ENCODE measurements at places on chromosomes 4 and X. TPM values are rescaled to one million over a fixed set of nuclear protein-coding genes. Genes with fewer than 3 reads are reported as not detected.

- no peaks in the 10 kb centered on the region for H3K27me3 ChIP-seq
- DNase-seq: no peak
- no peaks in the 10 kb centered on the region for H3K36me3 ChIP-seq
- no peak overlapping the region for H3K27ac ChIP-seq
- H3K4me3 ChIP-seq: no peak overlapping the region
Observed at GRCh38 chr4:163613383-163613782, 118.9 kb downstream of the TMA16 start.

DNA sequence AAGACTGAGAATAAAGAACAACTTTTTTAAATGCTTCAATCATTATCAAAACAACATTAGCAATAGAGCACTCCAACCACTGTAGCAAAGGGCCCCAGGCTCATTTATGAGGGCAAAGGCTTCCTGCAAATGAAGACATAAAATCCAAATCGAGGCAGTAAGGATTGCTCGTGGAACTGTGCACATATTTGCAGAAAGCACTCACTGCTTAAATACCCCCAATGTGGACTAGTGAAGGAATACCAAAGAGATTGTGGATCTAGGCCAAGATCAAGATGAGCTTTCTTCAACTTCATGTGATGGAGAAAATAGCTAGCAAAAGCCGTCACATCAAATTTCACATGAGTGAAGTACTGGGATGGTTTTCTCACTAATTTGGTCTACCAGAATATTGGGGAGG lies 35.2 kb downstream of the GPC3 start:
- peaks cover 4% of the 10 kb centered on the region for H3K27me3 ChIP-seq
- no peaks in the 10 kb centered on the region for H3K4me1 ChIP-seq
- no peak overlapping the region for H3K4me3 ChIP-seq
- no peak for DNase-seq
- H3K36me3 ChIP-seq: no peaks in the 10 kb centered on the region

DNA sequence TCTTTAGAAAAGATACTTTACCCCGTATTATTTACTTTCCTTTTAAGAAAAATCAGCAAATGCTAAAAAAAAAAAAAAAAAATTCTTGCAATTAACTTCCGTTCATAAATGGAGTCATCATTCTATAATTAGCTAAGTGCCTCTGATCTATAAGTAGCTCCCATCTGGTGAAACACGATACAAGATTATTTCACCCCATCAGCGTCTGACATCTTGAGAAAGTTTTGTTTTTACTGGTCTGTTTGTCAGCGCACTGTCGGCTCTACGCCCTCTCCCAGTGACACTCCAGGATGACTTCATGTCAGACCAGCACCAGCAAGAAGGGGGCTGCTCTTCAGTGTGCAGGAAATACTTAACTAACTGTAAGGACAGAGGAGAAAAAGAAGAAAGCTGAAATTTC lies 108.3 kb downstream of the AFAP1 start:
- peak overlapping the region; percentile 99 for H3K27ac ChIP-seq
- peaks cover 77% of the 10 kb centered on the region for H3K36me3 ChIP-seq
- DNase-seq: no peak
- no peak overlapping the region for H3K4me3 ChIP-seq
- H3K4me1 ChIP-seq: peaks cover 57% of the 10 kb centered on the region
- H3K27me3 ChIP-seq: no peaks in the 10 kb centered on the region

DNA sequence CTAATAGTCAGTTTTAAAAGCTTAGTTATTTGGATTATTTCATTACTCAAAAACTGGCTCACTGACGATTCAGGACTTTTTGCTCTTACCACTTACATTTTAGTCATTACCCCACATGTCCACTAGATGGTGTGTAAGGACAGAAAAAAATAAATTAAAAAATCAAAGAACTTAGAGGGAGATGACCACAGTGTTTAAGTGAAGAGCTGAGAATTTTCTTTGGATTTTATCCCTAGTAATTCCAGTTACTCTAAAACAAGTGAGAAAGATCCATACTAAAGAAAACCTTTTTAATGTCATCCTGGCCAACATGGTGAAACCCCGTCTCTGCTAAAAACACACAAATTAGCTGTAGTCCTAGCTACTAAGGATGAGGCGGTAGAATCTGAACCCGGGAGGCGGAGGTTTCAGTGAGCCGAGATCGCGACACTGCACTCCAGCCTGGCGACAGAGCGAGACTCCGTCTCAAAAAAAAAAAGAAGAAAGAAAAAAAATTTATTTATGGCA lies 26.4 kb upstream of the TMPRSS11B start:
- peak; percentile 74 for DNase-seq
- H3K4me3 ChIP-seq: peak overlapping the region; percentile 70
- H3K27me3 ChIP-seq: no peaks in the 10 kb centered on the region
- H3K36me3 ChIP-seq: no peaks in the 10 kb centered on the region

DNA sequence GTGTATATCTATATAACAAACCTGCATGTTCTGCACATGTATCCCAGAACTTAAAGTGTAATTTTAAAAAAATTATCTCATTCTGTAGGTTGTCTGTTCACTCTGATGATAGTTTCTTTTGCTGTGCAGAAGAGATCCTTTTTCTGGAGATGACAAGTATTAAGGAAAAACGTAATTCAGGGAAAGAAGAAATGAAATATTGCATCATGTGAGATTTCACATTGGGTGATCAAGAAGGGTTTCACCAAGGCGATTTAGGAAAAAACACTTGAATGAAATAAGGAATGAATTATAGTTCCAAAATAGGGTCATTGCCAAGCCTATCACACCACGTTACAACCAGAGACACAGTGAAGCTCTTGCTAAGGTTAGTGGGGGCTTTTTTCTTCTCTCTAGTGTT lies 227.9 kb downstream of the HNRNPD start:
- no peaks in the 10 kb centered on the region for H3K27me3 ChIP-seq
- no peaks in the 10 kb centered on the region for H3K36me3 ChIP-seq
- no peak for DNase-seq
- H3K27ac ChIP-seq: no peak overlapping the region
- H3K4me1 ChIP-seq: no peaks in the 10 kb centered on the region
- no peak overlapping the region for H3K4me3 ChIP-seq

DNA sequence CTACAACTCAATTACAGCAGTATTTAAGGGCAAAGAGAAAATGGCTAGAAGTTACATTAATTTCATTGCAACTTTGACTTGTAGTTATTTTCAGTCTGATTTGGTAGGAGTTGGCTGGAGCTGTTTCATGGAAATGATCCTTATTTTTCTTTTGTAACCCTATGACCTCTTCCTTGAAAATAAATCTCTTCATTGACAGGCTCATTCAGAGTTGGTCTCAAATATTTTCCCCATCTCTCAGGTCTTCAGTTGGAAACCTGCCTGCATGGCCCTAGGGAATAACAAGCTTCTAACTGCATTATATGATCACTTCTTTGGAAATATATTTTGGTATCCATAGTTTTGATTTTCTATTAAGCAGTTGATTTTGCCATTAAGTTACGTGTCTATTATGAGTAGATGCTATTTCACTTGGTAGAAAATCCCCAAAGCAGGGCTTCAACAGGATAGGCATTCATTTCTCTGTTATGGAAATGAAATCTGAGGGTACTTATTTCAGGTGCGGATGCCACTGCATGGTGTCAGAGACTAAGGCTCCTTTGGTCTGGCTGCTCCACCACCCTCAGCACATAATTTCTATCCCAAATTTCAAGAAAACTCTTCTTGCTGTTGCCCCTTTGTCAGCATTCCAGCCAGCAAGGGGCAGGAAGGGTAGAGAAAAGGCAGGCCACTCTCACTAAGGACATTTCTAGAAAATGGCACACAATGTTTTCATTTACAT lies 502.5 kb downstream of the SPRY1 start:
- DNase-seq: peak; percentile 51
- H3K4me3 ChIP-seq: no peak overlapping the region
- H3K27ac ChIP-seq: no peak overlapping the region
- H3K36me3 ChIP-seq: no peaks in the 10 kb centered on the region

- DNase-seq: no peak
- no peak overlapping the region for H3K27ac ChIP-seq
- no peak overlapping the region for H3K4me3 ChIP-seq
- no peaks in the 10 kb centered on the region for H3K36me3 ChIP-seq
- no peaks in the 10 kb centered on the region for H3K4me1 ChIP-seq
Observed at GRCh38 chr4:157271166-157271869, 50.8 kb downstream of the GRIA2 start.

- no peaks in the 10 kb centered on the region for H3K36me3 ChIP-seq
- no peaks in the 10 kb centered on the region for H3K27me3 ChIP-seq
- H3K4me1 ChIP-seq: peaks cover 18% of the 10 kb centered on the region
- no peak for DNase-seq
- no peak overlapping the region for H3K27ac ChIP-seq
Observed at GRCh38 chr4:88817740-88818139, 120.1 kb upstream of the NAP1L5 start.

DNA sequence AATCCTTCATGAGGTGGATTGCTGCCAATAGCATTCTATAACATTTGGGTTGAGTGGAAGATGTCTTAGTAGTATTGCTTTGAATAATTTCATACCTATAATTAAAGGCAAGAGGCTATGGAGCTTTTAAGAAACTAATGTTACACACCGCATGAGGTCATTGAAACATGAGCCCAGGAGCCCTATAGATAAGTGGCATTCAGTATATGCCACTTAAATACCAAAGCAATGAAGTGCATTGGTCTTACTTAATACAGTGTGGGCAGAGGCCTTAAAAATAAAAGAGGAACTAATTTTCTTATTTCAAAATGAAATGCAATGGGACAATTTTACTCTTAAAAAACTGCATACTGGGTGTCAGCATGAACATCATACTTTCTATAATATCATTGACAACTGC lies 47.5 kb downstream of the SPATA18 start:
- H3K4me1 ChIP-seq: peaks cover 18% of the 10 kb centered on the region
- H3K27ac ChIP-seq: no peak overlapping the region
- no peak overlapping the region for H3K4me3 ChIP-seq
- no peaks in the 10 kb centered on the region for H3K27me3 ChIP-seq

- H3K27ac ChIP-seq: no peak overlapping the region
- H3K27me3 ChIP-seq: no peaks in the 10 kb centered on the region
- H3K4me1 ChIP-seq: no peaks in the 10 kb centered on the region
- no peak for DNase-seq
Observed at GRCh38 chrX:19906293-19906692, 18.9 kb upstream of the SH3KBP1 start.

DNA sequence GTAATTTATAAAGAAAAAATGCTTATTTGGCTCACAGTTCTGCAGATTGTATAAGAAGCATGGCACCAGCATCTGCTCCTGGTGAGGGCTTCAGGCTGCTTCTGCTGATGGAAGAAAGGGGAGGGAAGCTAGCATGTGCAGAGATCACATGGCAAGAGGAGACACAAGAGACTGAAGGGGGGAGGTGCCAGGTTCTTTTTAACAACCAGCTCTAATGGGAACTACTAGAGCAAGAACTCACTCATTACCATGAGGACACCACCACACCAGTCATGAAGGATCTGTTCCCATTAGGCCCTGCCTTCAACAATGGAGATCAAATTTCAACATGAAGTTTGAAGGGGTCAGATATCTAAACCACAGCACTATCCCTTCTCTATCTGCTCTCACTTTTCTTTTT lies 9.4 kb upstream of the COPS4 start:
- no peak for DNase-seq
- H3K4me1 ChIP-seq: peaks cover 5% of the 10 kb centered on the region
- no peak overlapping the region for H3K27ac ChIP-seq
- no peaks in the 10 kb centered on the region for H3K27me3 ChIP-seq

DNA sequence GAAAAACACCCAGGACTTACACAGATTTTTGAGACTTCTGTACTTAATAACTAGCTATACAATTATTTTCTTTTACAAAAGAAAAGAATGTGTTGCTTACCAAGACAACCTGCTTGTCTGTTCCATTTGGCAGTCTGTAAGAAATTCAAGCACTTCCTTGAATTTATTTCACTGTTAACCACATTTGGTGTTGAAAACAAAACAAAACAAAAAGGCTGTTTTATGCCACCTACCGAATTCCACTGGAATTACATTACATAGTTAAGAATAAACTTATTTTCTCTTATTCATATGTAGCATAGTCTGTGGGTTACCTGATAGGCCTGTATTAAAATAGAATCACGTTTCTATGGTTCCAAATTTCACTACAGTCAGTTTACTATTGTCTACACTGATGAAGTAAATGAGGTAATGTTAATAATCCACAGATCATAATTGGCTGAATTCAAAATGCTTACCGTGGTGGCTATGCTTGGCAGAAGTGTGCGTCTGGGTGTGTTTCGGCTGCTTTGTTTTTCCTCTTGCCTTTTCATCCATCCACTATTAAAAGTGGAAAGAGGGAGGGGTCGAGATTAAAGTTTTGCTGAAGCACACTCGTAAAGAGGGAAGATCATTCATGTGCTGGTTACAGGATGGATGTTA lies at the start of gene TLR1:
Gene TLR1, minus strand, starts transcription at position 138 of the 642 bp plus-strand sequence. CDS start 5,960 bp downstream, outside the sequence.
- peak within 1 kb of the TSS; percentile 60 for H3K4me3 ChIP-seq
- H3K4me1 ChIP-seq: peaks cover 13% of the 10 kb centered on the region
- peak within 1 kb of the TSS; percentile 64 for H3K27ac ChIP-seq
- DNase-seq: no peak
- H3K36me3 ChIP-seq: no peaks in the 10 kb centered on the region

- peak overlapping the region; percentile 31 for H3K27ac ChIP-seq
- H3K4me1 ChIP-seq: peaks cover 7% of the 10 kb centered on the region
- no peak for DNase-seq
Observed at GRCh38 chrX:15855568-15856221, 1.1 kb upstream of the AP1S2 start.

DNA sequence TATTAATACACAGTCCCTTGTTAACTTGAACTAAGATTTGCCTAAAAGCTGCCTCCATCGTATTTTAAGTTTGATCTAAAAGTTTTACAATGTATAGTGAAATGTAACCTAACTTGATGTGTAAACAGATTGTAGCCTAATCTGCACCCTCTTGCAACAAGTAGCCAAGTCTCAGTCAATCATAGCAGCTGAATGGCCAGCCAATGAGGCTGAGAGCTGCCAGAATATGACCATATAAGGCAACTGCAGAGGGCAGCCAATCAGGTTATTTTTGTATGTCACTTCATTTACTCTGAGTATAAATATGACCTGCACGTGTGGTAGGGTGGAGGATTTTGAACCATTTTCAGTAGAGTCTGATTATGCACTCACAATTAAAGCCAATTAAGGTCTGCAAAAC lies 51.2 kb upstream of the SPANXN3 start:
- no peak overlapping the region for H3K27ac ChIP-seq
- no peak for DNase-seq
- H3K4me3 ChIP-seq: no peak overlapping the region
- no peaks in the 10 kb centered on the region for H3K4me1 ChIP-seq
- no peaks in the 10 kb centered on the region for H3K36me3 ChIP-seq
- no peaks in the 10 kb centered on the region for H3K27me3 ChIP-seq

Gene VSIG4
- total RNA-seq: 0.72 TPM

Gene SPANXA1
- total RNA-seq: not detected

Gene MSX1
- 2.9 TPM for total RNA-seq

Gene TCEAL6
- total RNA-seq: not detected

Measured in osteoblast (primary cell).